Activated effector memory CD4-positive, alpha-beta T cell treated with Interleukin-2 at 50 U/mL for 16 hours (primary cell): ENCODE measurements at places on chromosomes 1 and 21.

DNA sequence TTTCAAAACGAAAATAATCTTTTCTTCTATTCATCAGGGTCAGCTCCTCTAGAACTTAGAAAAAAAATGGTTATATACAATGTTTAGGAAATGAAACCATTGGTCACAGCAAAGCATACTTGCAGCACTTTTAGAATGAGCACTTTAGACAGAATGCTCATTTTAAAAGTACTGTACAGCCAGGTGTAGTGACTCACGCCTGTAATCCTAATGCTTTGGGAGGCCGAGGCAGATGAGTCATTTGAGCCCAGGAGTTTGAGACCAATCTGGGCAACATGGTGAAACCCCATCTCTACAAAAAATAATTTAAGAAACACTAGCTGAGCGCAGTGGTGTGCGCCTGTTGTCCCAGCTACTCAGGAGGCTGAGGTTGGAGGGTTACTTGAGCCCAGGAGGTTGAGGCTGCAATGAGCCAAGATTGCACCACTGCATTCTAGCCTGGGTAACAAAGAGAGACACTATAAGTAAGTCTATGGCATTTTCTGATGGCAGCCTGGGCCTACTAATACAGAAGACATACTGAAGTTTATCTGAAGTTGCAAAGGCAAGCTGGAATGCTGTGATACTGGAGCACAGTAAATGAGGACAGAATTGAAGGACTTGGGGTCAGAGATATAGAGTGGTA, 48.9 kb upstream of the ZNF326 start:
- no peak for DNase-seq

- DNase-seq = no peak
Observed at GRCh38 chr1:203151362-203152157, 24.0 kb downstream of the ADORA1 start.

DNA sequence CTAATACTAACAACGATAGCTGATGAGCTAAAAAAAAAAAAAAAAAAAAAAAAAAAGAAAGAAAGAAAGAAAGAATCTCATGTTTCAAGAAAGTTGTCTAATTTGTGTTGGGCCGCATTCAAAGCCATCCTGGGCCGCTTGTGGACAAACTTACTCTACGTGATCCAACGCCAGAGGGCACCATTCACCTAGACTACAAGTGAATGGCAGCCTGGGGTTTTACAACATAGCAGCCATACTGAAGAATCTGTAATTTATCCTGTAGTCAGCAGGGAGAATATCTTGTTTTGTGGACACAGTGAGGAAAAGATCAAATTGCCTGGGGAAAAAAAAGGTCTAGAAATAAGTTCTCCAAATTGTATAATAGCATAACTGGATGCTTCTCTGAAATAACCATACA, 47.0 kb downstream of the CYP2J2 start:
- no peak for DNase-seq

GRCh38 chr1:173193639-173194038, 13.5 kb downstream of the TNFSF4 start:
- DNase-seq = no peak

GRCh38 chr1:11286735-11287410, 13.9 kb downstream of the UBIAD1 start:
- no peak for DNase-seq

- DNase-seq = no peak
Observed at GRCh38 chr1:111032295-111032897, 68.7 kb upstream of the LRIF1 start.

- DNase-seq = no peak
Observed at GRCh38 chr1:7770669-7770996, 463 bp upstream of the VAMP3 start.

GRCh38 chr1:59750328-59751003, 64.3 kb upstream of the HOOK1 start:
- DNase-seq = no peak

DNA sequence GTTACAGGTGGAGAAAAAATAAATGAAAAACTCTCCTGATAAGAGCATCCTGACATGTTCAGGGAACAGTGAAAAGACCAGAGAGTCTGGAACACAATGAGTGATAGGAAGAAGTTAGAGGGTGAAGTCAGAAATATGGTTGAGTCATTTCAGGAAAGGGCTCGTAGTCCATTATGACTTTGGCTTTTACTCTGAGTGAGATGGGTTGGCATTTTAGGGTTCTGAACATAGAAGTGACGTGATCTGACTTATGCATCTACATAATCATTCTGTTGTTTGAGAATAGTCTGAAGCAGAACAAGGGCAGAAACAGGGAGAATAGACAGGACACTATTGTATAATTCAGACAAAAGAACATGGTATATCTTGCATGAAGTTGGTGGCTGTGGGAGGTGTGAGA, 5.8 kb downstream of the HMCN1 start:
- no peak for DNase-seq

DNA sequence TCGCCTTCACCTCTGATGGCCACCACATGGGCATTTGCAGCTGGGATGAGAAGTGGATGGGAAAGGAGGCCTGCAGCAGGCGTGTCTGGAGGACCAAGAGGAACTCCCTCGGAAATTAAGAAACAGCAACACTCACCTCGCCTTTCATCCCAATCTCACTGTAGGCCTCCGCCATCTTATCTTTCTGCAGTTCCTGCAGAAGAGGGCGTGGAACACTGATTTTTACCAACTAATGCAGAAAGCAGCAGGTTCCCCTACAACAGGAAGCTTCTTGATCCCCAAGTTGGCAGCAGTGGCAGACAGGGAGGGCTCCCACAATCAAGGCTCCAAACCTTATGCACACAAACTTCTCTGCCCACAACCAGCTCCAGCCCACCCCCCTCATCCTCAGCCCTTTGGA, 84.4 kb downstream of the CD247 start:
- no peak for DNase-seq

DNA sequence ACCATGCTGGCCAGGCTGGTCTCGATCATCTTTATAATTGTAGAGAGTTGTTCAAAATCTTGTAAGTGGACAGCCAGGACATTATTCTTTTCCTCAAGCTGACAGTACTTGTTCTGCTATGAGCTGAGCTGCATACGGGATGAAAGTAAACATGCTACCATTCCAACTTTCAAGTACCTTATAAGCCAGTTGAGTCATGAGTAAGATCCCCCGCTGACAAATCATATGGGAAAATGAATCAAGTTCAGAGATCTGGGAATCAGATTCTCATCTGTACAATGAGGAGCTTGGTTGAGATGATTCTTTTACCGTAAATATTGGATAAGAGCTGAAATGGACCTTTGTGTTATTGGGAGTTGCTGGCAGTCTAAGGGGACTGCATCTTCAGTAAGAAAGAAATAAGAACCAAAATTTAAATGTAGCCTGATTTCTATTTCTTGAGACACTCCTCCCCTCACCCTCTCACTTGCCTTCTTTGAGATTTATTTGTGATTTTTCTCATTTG, 62.7 kb downstream of the CENPF start:
- DNase-seq = no peak
